GM12864 (cell line): ENCODE measurements at places on chromosomes 7 and 10.

- DNase-seq = no peak
Measured at GRCh38 chr7:137996386-137996851, 5.5 kb downstream of the CREB3L2 start.

- no peak for DNase-seq
Measured at GRCh38 chr7:74029089-74029785, 1.3 kb downstream of the ELN start.

- DNase-seq = no peak
Measured at GRCh38 chr10:10644676-10645385, 372.8 kb upstream of the CELF2 start.

GRCh38 chr7:110001254-110001938, 1089.5 kb upstream of the LRRN3 start:
- DNase-seq = no peak

GRCh38 chr10:131181456-131181855, 130.1 kb downstream of the TCERG1L start:
- DNase-seq = no peak
